ENCODE measurements at places on chromosomes 5 and 9.

DNA sequence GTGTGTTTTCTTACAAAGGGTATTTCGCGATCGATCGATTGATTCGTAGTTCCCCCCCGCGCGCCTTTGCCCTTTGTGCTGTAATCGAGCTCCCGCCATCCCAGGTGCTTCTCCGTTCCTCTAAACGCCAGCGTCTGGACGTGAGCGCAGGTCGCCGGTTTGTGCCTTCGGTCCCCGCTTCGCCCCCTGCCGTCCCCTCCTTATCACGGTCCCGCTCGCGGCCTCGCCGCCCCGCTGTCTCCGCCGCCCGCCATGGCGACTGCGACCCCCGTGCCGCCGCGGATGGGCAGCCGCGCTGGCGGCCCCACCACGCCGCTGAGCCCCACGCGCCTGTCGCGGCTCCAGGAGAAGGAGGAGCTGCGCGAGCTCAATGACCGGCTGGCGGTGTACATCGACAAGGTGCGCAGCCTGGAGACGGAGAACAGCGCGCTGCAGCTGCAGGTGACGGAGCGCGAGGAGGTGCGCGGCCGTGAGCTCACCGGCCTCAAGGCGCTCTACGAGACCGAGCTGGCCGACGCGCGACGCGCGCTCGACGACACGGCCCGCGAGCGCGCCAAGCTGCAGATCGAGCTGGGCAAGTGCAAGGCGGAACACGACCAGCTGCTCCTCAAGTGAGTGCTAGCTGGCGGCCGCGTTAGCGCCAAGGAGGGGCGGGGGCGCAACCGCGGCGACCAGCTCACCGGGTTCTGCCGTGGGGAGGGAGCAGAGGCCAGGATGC lies 480 bp downstream of the LMNB1 start:
- no peak for DNase-seq

GRCh38 chr5:59673438-59674058 lies 220.0 kb downstream of the PDE4D start:
- no peak for DNase-seq

GRCh38 chr5:82393951-82394350 lies 115.8 kb upstream of the RPS23 start:
- DNase-seq, result no peak

DNA sequence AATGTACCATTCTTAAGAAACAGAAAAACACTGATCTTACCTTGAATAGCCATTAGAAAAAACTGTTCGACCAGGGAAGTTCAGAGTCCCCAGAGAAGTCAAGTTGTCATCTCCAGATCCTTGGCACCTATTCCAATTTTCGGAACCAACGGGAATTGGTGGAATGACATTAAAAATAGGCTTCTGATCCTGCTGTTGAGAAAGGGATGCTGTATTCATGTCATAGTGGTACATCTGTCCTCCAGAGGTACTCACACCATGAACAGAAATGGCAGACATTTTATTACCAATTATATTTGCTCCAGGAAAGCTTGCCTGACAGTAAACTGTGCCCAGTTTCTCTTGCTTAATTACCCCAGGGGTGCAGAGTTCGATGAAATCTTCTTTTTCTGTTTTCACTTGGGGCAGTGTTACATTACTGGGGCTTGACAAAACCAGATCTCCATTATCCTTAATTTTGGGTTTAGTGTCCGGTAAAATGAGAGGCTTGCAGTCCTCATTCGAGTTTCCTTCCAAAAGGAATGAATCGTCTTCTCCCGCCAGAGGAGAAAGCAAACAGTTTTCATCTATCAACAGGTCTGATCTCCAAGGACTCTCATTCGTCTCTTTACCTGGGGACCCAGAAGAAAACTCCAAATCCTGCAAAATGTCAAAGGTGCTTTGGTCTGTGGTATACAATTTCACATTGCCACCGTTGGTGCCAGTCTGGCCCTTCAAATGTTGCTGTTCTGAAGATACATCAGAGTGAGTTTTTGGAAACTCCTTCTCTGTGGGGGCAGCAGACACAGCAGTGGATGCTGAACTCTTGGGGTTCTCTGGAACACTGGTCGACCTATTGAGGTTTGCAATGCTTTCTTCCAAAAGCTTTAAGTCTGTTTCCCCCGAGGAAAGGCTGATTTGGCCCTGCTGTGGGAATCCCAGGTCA lies 3.6 kb downstream of the NR3C1 start:
- no peak for DNase-seq

GRCh38 chr9:132742821-132743311 lies 72.6 kb downstream of the GTF3C4 start:
- no peak for DNase-seq

GRCh38 chr9:128033609-128034008 lies 33.5 kb downstream of the NAIF1 start:
- DNase-seq, result no peak

DNA sequence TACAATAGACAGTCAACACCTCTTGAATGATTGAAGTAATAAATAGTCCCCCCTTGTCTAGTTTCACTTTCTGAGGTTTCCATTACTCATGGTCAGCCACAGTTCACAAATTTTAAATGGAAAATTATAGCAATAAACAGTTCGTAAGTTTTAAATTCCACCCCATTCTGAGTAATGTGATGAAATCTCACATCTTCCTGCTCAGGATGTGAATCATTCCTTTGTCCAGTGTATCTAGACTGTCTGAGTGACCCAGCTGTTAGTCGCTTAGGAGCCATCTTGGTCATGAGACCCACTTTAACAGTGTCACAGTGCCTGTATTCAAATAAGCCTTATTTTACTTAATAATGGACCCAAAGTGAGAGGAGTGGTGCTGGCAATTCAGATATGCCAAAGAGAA lies 311.6 kb upstream of the PRR16 start:
- DNase-seq, result no peak

GRCh38 chr5:68478301-68479095 lies 262.9 kb downstream of the PIK3R1 start:
- DNase-seq, result no peak

GRCh38 chr9:15132091-15132490 lies 174.9 kb downstream of the TTC39B start:
- DNase-seq, result no peak

- DNase-seq, result no peak
These were observed 38.4 kb downstream of the TLE4 start for GRCh38 chr9:79610019-79610631.
